ENCODE measurements at places on chromosomes 3 and 15.

DNA sequence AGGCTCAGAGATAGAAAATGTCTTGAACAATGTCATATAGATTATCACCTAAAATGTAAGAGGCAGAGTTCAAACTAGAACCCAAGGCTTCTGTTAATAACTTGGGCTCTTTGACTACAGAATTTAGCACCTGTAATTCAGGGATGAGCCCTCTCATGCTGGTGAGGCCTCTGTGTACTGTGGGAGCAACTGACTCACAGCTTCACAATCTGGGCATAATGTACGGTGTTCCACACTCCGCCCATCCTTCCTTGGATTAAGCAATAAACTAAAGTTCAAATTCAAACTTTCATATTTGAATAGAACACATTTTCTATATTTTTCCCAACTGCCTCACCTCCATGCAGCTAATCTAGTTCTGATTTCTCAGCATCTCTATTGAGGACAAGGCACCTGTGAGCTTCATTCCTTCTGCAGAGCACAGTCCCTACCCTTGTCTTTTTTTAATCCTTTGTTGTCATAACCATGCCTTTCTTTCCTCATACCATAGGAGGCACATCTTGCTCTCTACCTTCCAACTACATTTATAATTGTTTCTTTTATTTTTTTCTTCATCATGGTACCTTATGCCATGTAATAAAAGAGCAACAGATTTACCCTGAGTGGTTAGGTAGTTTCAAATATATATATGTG, 392.1 kb downstream of the NLGN1 start:
- DNase-seq = no peak

- DNase-seq = no peak
Measured at GRCh38 chr15:83193721-83194120, 13.9 kb downstream of the HDGFL3 start.

- DNase-seq = no peak
Measured at GRCh38 chr3:167940241-167940640, 155.5 kb downstream of the GOLIM4 start.

- peak; percentile 91 for DNase-seq
Measured at GRCh38 chr3:114290911-114291901, 2.6 kb upstream of the TIGIT start.

DNA sequence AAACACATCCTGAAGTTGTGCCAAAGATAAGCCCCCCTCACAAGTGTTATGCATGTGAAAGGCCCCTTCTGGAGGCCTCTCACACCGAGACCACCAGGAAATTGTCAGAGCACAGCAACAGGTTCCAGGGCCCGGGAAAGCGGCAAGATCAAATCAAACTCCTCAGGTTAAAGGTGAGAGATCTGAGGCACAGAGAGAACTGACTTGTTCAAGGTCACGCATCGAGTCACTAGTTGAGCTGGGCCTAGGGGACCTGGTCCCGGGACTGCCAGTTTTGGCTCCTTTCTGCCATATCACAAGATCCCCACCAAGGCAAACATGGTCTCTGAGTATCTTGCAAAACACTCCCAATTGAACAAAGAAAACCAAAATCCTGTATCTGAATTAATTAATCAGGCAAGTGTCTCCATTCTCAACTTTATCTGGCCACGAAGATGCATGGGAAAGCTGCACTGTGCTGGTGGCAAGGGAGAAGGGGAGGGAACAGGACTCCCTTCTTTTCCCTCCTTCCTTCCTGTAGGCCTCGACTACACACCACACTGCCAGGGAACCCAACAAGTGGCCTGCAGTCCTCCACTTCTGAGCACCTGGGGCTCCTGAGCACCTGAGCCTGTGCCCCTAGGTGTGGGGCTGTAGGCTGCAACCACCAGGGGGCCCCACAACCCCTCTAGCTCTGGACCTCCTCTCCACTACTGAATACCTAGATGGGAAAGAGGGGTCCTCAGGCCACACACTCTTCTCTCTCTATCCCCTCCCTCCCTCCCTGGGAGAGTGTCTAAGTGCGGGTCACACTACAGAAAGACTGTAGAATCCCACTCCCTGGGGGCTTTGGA, 37.3 kb downstream of the ANP32A start:
- peak; percentile 52 for DNase-seq

GRCh38 chr3:141434255-141434654, 52.6 kb upstream of the RASA2 start:
- no peak for DNase-seq

GRCh38 chr15:87167706-87168105, 1088.0 kb downstream of the AGBL1 start:
- DNase-seq = no peak

GRCh38 chr15:96053031-96053780, 277.3 kb upstream of the NR2F2 start:
- DNase-seq = no peak

DNA sequence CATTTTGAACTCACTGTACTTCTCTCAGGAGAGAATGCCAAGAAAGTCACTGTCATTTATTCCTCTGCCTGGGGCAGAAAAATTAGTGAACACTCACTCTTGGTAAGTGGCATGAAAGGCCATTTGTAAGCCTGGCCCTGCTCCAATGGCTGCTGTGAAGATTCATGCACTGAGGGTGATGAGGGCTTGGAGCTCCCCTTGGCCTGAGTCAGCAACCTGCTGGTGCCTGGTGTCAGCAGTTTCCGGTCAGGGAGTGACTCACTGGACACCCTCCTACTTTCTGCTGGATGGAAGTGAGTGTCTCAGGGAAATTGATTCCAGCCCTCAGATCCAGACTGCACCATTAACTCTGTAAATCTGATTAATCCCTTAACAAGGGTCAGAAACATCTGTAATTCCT, 37.6 kb downstream of the TRA2B start:
- peak; percentile 12 for DNase-seq

DNA sequence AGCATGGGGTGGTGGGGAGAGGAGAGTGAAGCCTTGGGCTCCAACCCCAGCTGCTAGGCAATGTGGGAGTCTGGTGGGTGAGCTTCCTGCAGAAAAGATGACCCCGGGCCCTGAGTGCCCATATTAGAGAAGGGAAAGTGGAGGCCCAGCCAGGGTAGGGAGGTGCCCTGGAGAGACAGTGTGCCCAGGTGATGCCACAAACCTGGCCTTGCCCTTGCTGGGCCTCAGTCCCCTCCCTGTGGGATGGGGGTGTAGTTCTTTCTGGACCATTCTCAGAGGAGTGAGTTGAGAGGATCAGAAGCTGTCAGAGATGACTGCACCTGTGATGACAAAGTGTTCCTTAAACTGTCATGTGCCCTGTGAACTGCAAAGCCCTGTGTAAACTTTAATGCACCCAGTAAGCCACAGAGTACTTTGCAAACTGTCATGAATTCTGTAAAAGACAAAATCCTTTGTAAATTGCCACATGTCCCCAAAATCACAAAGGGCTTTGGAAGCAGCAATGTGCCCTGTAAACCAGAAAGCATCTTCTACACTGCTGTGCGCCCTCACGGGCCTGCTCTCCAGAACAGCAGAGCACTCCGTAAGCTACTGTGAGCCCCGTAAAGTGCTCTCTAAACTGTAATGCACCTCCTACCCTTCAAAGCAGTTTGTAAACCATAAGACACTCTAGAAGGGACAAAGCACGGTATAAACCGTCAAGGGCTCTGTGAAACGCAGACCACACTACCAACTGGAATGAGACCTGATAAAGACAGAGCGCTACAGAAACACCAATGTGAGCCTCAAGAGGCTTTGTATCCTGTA, 51.3 kb upstream of the FGD5 start:
- DNase-seq = no peak

DNA sequence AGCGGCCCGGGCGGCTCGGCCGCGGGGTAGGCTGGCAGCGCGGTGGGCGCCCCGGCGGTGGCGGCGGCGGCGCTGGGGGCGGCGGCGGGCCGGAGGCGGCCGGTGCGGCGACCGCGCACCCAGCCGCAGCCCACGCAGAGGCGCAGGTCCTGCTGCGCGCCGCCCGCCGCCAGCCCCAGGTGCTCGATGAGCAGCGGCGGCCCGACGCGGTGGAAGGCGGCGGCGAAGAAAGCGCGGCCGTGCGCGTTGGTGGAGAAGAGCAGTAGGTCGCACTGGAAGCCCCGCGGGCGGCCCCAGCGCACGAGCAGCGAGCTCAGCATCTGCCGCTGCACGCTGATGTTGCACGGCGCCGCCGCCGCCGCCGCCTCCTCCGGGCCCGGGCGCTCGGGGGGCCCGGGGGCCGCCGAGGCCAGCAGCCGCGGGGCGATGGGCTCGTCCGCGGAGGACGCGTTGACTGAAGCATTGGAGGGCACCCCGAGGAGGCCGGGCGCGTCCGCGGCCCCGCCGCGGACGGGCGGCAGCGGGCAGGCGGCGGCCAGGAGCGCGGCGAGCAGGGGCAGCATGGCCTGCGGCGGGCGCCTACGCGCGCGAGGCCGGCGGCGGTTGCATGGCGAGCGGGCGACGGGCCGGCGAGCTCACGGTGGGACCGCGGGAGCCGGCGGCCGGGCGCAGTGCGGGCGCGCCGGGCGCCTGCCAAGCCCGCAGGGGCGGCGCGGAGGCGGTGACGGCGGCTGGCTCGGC, 452 bp downstream of the TMEM158 start:
- peak; percentile 46 for DNase-seq

GRCh38 chr3:153577059-153577736, 415.2 kb downstream of the RAP2B start:
- DNase-seq = no peak

GRCh38 chr15:41501931-41502794, 8.5 kb downstream of the ITPKA start:
- peak; percentile 24 for DNase-seq

DNA sequence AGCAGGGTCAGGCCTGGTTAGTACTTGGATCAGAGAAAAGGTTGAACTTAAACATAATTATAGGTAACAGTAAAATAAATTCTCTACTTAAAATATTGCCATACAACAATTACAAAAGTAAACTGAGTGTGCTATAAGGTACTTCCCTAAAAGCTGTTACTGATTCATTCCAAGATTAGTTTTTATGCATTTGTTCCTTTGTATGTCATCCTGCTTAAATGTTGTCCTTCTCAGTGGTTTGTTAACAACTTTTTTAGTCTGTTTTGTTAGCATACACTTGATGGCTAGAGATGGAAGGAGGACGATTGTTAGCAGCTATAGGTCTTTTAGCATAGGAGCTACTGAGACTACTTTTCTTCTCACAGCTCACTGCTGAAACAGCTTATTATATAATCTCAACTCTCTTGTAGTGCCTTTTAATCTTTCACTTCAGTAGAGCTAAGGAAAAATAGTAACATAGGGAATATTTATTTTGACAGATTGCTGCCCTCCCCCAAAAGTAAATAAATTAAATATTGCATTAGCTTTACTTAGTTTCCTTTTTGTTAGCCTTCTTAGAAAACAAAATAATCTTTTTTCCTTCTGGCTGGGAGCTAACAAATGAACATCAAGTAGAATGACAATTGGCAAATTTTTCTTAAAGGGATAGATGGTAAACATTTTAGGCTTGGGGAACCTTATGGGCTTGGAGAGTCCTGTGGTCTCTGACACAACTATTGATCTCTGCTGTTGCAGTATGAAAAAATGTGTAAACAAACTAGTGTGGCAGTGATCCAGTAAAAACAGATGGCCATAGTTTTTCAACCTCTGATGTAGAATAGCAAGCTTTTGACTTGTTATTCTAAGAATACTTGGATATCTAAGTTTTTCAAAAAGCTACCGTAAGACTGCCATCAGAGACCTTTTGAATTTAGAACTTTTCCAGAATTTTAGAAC, 39.5 kb downstream of the USP8 start:
- DNase-seq = no peak

- DNase-seq = no peak
Measured at GRCh38 chr3:124850633-124851032, 36.5 kb downstream of the ITGB5 start.

DNA sequence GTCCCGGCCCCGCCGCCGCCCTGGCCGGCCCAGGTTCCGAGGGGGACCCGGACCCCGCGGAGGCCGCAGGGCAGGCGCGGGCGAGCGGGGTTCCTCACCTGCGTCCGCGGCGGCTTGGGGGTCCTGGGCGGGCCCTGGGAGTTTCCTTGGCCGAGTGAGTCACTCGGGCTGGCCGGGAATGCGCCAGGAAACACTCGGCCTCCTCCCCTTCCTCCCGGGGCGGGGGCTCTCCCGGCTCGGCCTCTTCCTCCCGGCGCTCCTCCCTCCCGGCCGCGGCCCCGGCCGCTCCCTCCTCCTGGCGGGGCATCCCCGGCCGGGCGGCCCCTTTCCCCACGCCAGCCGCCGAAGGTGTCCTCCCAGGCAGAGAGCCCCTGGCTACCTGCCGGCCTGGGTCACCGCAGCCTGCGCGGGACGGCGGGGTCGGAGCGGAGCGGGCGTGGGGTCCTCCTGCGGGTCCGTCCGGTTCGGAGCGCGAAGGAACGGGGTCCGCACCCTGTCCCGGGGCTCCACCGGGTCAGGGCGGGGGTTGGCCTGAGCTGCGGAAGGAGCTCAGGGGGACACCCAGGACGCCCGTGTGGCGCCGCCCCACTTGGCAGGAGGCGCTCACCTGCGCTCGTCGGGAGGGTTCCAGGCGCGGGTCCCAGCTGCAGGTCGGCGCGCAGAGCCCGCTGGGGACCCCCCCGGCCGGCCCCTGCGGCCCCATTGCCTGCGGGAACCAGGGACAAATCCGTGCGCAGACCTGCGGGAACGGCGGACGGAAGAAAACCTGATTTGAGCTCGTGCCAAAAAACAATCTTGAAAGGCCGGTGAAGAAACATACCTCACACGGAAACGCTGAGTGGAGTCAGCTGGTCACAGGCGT, at the start of gene CYFIP1:
Gene CYFIP1, minus strand, starts transcription at position 180 of the 862 bp plus-strand sequence. CDS start 33,083 bp downstream, outside the sequence.
- peak; percentile 7 for DNase-seq

DNA sequence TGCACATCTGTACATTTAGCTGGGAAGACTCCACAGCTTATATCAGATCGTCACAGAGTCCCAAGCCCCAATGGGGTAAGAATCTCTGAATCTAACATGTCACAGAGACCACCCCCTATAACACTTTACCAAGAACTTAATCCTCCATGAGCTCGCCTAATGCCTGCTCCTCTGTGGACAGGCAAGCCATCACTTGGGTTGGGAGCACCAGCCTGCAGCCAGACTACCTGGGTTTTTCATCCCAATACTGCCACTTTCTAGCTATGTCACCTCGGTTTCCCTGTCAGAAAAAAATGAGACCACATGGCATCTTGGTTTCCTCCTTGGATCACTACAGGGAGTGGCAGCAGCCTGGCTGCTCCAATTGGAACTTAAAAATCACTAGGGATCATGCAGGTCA, 277.9 kb upstream of the TLE3 start:
- no peak for DNase-seq

DNA sequence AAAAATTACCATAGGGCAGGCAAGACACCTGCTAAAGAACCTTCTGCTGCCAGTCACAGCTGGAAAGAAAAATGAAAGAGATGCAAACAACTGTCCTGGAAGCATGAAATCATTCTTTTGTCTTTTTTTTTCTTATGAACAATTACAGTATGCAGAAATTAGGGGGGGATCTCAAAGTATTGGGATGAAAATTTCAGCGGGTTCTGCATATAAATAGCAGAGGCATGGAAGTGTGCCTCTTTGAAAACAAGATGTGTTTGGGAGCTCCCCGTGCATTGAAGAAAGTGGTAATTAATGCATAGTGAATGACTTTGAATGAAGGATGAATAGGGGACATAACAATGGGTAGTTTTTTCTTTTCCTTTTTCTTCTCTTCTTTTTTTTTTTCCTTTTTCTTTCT, 431.2 kb downstream of the SOX2 start:
- no peak for DNase-seq

DNA sequence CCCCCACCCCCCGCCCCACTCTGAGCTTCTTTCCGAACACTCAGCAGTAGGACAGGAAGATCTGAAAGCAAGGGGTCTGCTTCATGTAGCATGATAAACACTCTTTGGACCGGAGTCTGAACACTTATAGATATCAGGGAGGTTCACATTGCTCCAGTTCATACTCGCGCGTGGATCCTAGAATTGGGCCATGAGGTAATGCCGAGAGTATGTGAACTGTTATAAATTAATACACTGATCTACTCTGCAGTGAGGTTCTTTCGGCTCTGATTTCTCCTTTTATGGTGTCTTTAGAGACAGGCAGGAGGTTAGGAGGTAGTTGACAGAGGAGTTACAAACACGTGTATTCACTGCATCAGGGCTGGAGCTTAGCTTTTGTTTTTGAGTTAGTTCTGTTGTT, 223.0 kb downstream of the THSD4 start:
- DNase-seq = no peak
